Anterior cingulate cortex (tissue), 58 donors: ENCODE measurements at places on chromosomes 7 and 10.

- DNase-seq: no peak
Observed at GRCh38 chr7:73977619-73978618, 50.1 kb upstream of the ELN start.

- DNase-seq: no peak
Observed at GRCh38 chr10:58239561-58240169, 28.0 kb downstream of the IPMK start.

DNA sequence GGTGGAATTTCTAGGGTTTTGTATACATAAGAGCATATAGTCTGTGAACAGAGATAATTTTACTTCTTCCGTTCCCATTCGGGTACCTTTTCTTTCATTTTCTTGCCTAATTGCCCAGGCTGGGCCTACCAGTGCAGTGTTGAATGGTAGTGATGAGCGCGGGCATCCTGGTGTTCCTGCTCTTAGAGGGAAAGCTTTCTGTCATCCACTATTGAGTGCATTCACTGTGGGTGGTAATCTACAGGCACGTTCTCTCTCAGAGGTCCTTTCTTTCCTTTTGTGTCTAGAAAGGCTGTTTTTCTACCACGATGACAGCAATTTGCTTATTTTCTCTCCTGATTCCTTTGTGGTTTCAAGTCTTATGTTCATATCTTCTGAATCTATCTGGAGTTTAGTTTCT is 65.0 kb downstream of the INPP5A start:
- DNase-seq: no peak

DNA sequence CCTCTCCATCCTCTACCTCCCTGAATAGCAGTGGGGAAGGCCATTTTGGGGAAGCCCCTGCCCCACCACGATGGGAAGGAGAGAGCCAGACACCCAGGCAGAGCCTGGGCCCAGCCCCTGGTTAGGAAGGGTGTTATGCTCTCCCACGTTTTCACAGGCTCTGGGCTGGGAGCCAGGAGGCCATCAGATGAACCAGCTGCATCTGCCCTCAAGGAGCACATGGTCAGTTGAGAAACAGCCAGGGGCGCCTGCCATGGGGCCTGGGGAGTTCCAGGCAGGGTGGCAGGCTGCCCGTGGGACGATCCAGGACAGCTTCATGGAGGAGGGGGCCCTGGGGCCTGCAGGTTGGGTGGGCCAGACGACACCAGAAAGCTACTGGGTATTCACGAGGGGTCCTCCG is 47.5 kb downstream of the CAMK2B start:
- no peak for DNase-seq

DNA sequence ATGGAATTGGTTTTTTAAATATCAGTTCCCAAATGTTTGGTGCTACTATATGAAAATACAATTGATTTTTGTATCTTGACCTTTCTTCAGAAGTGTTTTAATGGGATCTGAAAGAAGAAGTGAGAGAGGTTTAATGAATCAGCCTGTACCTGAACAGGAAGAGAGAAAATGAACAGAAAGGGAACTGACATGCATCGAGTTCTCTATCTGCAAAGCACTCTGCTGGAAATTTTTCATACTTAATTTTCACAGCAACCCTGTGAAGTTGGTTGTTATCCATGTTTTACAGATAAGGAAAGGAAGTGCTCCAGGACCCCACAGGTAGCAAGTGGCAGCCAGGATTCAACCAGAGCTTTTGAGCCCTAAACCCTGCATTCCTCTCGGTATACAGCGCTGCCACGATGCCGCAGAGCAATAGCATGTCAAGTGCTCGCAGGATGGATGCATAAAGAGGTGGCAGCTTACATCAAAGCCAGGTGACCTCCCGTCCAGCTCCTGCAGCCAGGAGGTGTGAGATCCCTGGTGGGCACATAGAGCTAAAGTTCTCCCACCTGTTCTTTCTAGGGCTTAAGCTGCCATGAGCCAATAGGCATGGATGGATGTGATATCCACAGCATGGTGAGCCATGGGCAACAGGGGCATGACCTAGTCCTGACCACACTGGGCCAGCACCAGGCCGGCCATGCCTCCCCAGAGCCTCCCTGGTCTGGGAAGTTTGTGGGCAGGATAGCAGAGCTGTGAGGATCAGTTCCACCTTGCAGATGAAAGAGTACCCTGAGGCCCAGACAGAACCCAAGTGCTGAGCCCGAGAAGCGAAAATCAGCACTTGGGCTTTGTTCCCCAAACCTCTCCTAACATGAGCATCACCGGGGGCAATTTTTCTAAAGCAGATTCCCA is 57.2 kb downstream of the CALML3 start:
- no peak for DNase-seq

GRCh38 chr10:522350-522749 is 167.1 kb downstream of the DIP2C start:
- no peak for DNase-seq

DNA sequence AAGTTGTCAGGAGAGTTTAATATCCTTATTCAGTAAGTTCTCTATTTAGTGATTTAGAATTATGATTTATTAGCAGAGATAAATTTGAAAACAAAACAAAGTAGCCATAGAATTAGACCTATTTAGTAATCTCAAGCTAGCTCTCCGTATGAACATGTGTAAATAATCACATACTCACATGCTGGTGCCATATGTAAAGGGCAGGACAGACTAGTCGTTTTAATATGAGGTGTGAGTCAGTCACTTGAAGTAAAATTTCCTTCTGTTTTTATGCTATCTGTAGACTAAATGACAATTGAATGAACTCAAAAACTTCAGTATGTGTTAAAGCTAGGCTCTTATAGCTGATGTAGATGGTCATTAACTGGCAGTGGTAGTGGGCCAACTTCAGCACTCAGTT is 67.1 kb downstream of the WAC start:
- DNase-seq: no peak

GRCh38 chr10:27998178-27998953 is 513 bp downstream of the ODAD2 start:
- DNase-seq: peak; percentile 45

DNA sequence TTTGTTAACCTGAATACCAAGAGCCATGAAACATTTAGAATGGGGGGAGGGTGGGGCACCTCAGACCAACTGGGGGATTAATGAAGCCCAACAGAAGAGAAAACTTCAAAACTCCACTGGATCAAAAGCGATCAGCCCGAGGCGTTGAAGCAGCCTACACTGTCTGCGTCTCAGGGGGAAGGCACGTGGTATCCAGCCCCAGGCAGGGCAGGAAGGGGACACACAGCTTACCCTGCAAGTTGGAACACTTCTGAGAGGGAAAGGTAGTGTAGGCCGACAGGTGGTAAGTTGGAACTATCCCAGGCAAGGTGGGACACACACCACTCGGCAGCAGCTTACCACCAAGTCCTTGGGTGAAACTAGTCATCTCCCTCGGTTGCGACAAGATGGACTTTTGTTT is 102.9 kb downstream of the TAX1BP1 start:
- no peak for DNase-seq

DNA sequence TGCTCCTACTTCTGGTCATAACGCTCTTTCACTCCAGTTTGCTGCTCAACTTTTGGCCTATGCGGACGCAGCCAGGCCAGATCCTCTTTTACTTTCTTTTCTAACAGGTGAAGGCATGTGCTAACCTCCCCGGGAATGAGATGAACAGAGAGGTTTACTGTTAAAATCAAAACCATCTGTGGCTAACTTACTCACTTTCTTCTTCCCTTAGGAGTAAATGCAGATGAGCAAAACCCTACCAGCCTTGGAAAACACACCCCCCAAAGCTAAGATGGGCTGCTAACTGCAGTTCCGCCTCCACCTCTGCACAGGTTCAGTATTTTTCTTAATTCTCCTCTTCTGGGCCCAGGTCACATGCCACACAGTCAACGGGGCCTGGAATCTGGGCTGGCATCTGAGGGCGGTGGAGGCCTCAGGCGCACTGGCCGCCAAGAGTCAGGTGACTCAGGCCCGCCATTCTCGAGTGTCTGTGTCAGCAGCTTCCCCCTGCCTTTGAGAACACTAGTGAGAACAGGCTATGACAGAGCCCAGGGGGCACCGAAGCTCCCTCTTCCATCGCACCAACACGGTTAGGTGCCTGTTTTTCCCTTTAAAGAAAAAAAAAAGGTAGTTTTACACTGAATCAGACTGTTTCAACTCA is 11.1 kb downstream of the FAM53B start:
- DNase-seq: no peak

DNA sequence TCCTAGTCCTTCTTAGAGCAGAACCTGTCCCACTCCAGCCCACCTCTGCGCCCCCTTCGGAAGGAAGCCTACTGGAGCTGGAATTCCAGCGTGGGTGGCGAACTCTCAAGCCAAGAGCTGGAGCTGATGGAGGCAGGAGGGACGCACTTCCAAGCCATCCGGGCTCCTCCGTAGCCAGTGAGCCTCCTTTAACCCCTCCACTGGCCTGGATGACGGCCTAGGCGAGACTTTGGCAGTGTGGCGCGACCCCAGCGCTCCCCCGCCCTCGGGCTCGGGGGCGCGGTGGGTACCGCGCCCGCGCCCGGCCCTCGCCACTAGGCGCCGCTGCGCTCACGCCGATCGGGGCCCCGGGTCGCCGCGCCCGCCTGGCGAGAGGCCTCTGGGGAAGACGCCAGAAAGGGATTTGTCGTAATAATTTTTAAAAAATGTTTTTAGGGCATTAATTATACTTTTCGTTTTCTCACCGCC is 5.1 kb upstream of the EMX2 start:
- DNase-seq: no peak

DNA sequence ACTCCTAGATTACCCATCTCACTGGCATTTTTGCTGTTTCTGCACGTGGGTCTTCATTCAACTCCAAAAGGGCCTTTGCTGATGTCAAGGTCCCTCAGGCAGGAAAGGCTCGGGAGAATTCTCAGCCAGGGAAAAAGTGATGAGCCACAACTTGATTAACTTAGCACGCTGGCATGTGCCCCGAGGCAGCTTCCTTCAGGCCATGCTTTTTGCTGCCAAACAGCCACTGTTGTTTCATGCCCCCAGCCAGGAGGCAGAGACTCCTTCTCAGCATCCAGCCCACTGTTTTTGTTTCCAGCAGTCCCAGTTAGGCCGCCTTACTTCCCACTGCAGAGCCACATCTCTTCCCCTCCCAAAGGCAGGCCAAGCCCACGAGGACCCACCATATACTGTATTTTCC is 266.5 kb upstream of the YAE1 start:
- DNase-seq: no peak

- no peak for DNase-seq
Observed at GRCh38 chr10:121661451-121661851, 63.2 kb upstream of the FGFR2 start.

GRCh38 chr7:507623-508300 is 11.9 kb downstream of the PDGFA start:
- DNase-seq: no peak

- DNase-seq: no peak
Observed at GRCh38 chr10:13740461-13740860, 153.7 kb downstream of the PRPF18 start.

DNA sequence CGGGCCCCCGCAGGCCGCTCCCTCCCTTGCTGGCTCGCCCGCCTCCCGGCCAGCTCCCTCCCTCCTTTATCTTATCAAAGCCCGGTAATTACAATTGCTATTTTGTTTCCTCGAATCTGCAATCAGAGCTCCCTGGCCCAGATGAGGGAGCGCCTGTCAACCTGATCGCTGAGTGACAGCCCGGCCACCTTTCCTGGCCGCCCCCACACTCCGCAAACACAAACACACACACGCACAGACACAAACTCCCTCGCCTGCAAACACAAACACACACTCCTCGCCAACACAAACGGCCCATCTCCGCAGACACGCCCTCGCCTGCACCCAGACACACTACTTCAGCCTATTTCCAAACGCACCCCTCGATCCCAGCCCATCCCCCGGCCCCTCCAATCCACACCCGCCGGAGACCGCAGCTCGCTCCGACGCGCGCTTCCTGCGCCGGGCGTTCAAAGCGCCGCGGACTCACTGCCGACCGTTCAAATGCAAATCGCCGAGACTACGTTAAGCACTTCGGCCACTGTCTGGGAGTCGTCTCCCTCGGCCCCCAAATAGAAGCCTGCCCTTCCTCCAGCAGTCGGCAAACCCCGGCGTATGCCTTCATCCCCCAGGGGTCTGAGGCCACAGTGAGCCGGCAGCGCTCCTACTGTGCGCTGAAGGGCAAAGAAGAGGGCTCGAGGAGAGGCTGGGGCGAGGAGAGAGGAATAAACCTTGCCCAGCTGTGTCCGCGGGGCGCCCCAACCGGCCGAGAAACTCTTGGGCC is 3.0 kb upstream of the FGF8 start:
- DNase-seq: no peak

DNA sequence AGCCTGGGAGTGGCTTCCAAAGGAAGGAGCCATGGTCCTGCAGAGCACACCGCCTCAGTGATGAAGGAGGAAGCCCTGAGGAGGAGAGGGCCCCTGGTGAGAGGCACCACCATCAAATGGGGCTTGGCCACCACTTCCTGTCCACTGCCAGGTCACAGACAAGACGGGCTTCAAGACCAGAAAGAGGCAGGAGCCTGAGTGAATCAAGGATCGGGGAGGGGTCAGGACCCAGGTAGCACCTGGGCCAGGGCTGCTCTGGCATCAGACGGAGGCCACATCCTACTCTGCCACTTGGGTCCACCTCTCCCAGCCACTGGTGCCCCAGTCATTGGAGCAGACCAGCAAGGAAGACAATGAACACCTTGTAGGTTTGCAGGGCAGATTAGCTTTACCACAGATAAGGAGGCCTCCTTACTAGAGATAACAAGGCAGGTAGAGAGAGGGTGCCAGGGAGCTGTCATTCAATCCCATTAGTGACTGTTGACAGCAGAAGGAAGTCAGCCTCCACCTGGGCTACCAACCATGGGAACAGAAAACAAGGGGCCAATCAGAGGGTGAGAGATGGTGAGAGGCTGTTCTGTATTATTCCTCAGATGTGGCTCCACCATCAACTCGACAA is 143.4 kb downstream of the TNS3 start:
- DNase-seq: no peak

DNA sequence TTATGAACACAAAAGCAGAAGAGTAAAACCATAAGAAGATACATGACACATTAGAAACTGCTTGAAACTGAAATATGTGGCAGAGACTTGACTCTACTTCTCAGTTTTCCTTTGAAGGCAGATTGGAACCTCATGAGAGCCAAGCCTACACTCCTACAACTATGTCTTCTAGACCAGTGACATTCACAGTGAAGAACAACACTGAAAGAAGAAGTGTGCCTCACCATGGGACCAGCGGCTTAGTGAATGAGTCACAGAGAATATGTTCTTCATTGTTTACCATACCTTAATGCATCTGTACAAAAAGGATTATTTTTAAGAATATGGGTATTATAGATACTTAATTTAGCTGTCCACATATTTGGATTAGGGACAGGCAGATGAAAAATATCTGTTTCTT is 248.3 kb downstream of the CDC14C start:
- DNase-seq: no peak

GRCh38 chr7:123710683-123711082 is 38.1 kb downstream of the WASL start:
- no peak for DNase-seq

GRCh38 chr10:103763374-103764202 is 91.8 kb downstream of the SH3PXD2A start:
- DNase-seq: no peak

GRCh38 chr7:69598081-69598486 is at the start of gene AUTS2:
Gene AUTS2 (plus strand): TSS chr7:69598475. CDS start chr7:69599654, 1,179 bp downstream.
- DNase-seq: peak; percentile 92

- DNase-seq: no peak
Observed at GRCh38 chr10:111933937-111934336, 249.6 kb downstream of the GPAM start.

GRCh38 chr10:74406006-74406405 is 255.0 kb downstream of the ADK start:
- no peak for DNase-seq
